Mesothelial cell of epicardium (in vitro differentiated cells): ENCODE measurements at places on chromosomes 7 and 10.
A peak's percentile ranks its signal among the peaks of the same experiment; 100 is the strongest.

DNA sequence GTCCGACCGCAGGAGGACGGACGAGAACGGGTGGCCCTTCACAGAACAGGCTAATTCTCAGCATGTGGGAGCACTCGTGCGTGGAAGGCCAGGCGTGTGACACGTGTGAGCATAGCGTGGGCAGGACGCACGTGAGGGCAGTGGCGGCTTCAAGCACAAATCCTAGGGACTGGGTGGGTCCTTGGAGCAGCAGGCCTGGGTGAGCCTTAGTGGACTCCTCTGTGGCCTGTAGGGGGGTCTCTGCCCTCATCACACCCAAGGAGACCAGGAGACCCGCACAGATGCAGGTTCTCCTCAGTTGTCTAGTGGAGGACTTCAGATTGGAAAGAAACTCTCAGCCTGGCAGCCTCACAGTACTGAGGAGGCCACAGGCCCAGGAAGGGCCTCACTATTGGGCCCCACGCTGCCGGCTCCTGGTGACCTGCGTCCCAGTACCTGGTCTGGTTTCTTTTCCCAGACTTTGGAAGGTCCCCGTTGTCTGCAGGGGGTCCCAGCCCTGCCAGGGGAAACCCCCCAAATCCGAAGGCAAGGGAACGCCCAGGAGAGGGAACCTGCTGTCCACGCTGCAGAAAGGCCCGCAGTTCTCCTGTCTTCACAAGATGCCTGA is 49.1 kb upstream of the FAM20C start:
- peaks cover 6% of the 10 kb centered on the region for H3K36me3 ChIP-seq
- H3K27me3 ChIP-seq: peaks cover 6% of the 10 kb centered on the region
- H3K27ac ChIP-seq: no peak overlapping the region
- no peaks in the 10 kb centered on the region for H3K4me1 ChIP-seq
- H3K4me3 ChIP-seq: no peak overlapping the region

- peaks cover 2% of the 10 kb centered on the region for H3K27me3 ChIP-seq
- no peak overlapping the region for H3K27ac ChIP-seq
- no peaks in the 10 kb centered on the region for H3K36me3 ChIP-seq
Measured at GRCh38 chr10:26556748-26557640, 118.9 kb downstream of the APBB1IP start.

DNA sequence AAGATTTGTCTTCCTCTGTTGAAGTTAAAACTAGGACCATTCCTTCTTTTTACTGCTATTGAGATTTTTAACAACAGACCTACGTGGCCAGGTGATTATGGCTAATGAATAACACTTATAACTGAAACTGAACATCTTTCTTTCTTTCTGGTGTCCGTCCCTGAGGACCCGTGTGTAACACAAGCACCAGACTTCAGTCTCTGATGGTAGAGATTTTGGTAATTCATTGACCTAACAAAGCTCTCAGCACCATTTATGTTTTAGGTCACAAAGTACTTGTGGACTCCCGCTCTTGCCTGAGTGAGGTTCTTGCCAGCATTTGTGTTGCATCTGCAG is 40.4 kb upstream of the TMEM229A start:
- peaks cover 7% of the 10 kb centered on the region for H3K4me1 ChIP-seq
- DNase-seq: no peak
- H3K27me3 ChIP-seq: no peaks in the 10 kb centered on the region
- no peak overlapping the region for H3K4me3 ChIP-seq

DNA sequence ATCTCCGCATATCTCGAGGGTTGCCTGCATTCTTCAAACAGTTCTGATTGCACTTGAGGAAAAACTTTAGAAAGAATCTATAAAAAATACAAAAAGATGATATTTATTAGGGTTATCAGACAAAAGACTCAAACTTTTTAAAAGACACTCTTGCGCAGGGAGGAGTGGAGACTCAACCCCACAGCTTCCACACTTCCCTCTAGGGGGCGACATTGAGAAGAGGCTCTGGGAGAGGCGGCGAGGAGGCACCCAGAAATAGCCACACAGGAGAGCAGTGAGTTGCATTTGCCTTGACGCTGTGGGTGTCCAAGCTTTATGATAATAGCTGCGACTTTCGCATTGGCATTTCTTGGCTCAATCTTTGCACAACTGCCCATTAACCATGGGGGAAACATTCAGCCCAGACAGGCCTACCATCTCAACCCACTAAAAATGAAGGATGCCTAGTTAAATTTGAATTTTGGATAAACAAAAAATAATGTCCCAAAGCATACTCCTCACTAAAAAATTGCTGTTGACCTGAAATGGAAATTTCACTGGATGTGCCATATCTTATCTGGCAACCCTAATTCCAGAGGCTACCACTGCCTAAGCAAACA is 86.2 kb downstream of the EBF3 start:
- H3K27me3 ChIP-seq: peaks cover 37% of the 10 kb centered on the region
- no peak overlapping the region for H3K4me3 ChIP-seq
- H3K27ac ChIP-seq: no peak overlapping the region
- H3K36me3 ChIP-seq: no peaks in the 10 kb centered on the region

DNA sequence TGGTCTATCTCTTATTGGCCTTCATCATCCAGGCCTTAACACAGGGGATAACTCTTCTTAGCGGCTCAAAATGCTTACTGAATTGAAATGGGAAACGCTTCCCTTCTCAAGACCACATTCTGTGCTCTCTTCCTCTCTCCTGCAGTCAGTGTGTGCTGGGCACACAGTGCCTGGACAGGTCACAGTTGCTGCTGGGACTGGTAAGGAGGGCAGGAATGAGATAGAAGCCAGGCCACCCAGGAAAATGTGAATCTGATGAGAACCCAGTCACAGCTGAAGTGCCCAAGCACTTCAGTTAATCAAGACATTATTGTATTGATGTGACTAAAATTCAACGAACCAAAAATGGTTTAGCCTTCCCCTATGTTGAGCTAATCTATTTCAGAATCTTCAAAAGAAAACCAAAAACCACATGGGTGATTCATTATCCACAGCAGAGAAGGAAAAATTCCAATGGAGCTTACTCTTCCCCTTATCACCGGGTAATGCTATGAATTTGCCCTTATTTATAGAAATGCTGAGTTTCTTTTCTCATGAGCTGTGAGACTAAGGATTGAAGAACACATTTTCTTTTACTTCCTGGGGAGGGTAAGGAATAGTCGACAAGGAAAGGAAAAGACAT is 41.2 kb upstream of the PLPP4 start:
- no peak overlapping the region for H3K4me3 ChIP-seq
- no peak for DNase-seq
- H3K4me1 ChIP-seq: no peaks in the 10 kb centered on the region
- no peak overlapping the region for H3K27ac ChIP-seq

GRCh38 chr10:13699216-13699615 is 112.5 kb downstream of the PRPF18 start:
- DNase-seq: no peak
- peaks cover 29% of the 10 kb centered on the region for H3K4me1 ChIP-seq
- H3K36me3 ChIP-seq: peaks cover 45% of the 10 kb centered on the region
- H3K27me3 ChIP-seq: no peaks in the 10 kb centered on the region

- no peak overlapping the region for H3K4me3 ChIP-seq
- H3K4me1 ChIP-seq: peaks cover 36% of the 10 kb centered on the region
- H3K36me3 ChIP-seq: no peaks in the 10 kb centered on the region
- no peaks in the 10 kb centered on the region for H3K27me3 ChIP-seq
Measured at GRCh38 chr7:121798896-121799295, 74.1 kb upstream of the PTPRZ1 start.

- H3K4me3 ChIP-seq: no peak overlapping the region
- H3K4me1 ChIP-seq: no peaks in the 10 kb centered on the region
- peaks cover 44% of the 10 kb centered on the region for H3K36me3 ChIP-seq
- H3K27ac ChIP-seq: no peak overlapping the region
- no peak for DNase-seq
Measured at GRCh38 chr10:100254191-100254590, 13.2 kb downstream of the CWF19L1 start.

GRCh38 chr7:114687238-114687637 is 234.7 kb upstream of the MDFIC start:
- no peaks in the 10 kb centered on the region for H3K36me3 ChIP-seq
- no peak for DNase-seq
- H3K27me3 ChIP-seq: no peaks in the 10 kb centered on the region
- peaks cover 12% of the 10 kb centered on the region for H3K4me1 ChIP-seq
- H3K4me3 ChIP-seq: no peak overlapping the region
- H3K27ac ChIP-seq: no peak overlapping the region

- no peaks in the 10 kb centered on the region for H3K36me3 ChIP-seq
- H3K4me3 ChIP-seq: no peak overlapping the region
- no peak for DNase-seq
Measured at GRCh38 chr7:37216156-37216852, 232.4 kb downstream of the ELMO1 start.

GRCh38 chr7:33554576-33554975 is 350.8 kb upstream of the BMPER start:
- no peak overlapping the region for H3K27ac ChIP-seq
- no peak overlapping the region for H3K4me3 ChIP-seq
- peaks cover 9% of the 10 kb centered on the region for H3K4me1 ChIP-seq
- no peaks in the 10 kb centered on the region for H3K27me3 ChIP-seq

DNA sequence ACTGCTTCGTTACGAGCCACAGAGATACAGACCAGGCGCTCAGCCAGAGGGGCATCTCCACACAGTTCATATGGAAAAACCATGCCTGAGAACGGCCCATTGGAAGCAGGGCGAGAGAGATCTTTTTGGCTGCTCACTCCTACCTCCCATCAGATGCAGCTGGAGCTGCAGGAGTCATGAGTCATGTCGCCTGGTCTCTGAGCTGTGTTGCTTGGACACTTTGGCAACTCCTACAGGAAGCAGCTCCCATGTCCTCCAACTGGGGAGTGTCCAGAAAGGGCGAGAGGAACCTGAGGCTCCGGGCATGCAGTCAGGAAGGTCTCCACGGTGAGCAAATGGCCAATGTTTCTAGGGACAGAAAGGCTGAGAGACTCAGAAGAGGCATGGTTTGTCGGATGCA is 24.9 kb downstream of the INSIG1 start:
- no peaks in the 10 kb centered on the region for H3K36me3 ChIP-seq
- H3K27me3 ChIP-seq: peaks cover 28% of the 10 kb centered on the region
- DNase-seq: no peak
- no peak overlapping the region for H3K27ac ChIP-seq

- H3K4me3 ChIP-seq: no peak overlapping the region
- H3K4me1 ChIP-seq: peaks cover 4% of the 10 kb centered on the region
- H3K27me3 ChIP-seq: no peaks in the 10 kb centered on the region
- no peak for DNase-seq
- no peak overlapping the region for H3K27ac ChIP-seq
Measured at GRCh38 chr7:20229646-20230500, 12.7 kb upstream of the MACC1 start.

- no peak for DNase-seq
- no peak overlapping the region for H3K4me3 ChIP-seq
- H3K27ac ChIP-seq: no peak overlapping the region
- no peaks in the 10 kb centered on the region for H3K36me3 ChIP-seq
- H3K27me3 ChIP-seq: peaks cover 48% of the 10 kb centered on the region
Measured at GRCh38 chr7:104807671-104808070, 206.3 kb upstream of the KMT2E start.

DNA sequence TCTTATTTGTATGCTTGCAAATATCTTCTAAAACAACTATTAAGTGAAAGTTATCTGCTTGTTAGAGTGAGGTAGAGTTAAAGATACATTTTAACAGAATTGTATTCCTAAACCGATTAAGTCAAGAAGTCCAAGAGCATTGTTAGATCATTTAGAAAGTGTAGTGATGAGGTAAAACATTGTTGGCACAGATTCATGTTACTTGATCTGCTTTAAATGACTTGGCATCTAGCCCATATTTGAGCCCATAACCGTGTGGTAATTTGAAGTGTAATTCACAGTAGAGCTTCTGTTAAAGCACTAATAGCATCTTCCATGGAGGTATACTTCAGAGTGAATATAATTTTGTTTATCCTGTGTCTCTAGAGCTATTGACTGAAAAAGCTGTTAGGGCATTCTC is 62.1 kb downstream of the PTEN start:
- no peak for DNase-seq
- no peak overlapping the region for H3K4me3 ChIP-seq
- no peaks in the 10 kb centered on the region for H3K27me3 ChIP-seq
- peaks cover 32% of the 10 kb centered on the region for H3K4me1 ChIP-seq
- H3K36me3 ChIP-seq: peaks cover 25% of the 10 kb centered on the region

GRCh38 chr10:113369365-113369694 is 183.5 kb upstream of the HABP2 start:
- no peak overlapping the region for H3K4me3 ChIP-seq
- no peaks in the 10 kb centered on the region for H3K27me3 ChIP-seq
- no peaks in the 10 kb centered on the region for H3K36me3 ChIP-seq
- DNase-seq: no peak

DNA sequence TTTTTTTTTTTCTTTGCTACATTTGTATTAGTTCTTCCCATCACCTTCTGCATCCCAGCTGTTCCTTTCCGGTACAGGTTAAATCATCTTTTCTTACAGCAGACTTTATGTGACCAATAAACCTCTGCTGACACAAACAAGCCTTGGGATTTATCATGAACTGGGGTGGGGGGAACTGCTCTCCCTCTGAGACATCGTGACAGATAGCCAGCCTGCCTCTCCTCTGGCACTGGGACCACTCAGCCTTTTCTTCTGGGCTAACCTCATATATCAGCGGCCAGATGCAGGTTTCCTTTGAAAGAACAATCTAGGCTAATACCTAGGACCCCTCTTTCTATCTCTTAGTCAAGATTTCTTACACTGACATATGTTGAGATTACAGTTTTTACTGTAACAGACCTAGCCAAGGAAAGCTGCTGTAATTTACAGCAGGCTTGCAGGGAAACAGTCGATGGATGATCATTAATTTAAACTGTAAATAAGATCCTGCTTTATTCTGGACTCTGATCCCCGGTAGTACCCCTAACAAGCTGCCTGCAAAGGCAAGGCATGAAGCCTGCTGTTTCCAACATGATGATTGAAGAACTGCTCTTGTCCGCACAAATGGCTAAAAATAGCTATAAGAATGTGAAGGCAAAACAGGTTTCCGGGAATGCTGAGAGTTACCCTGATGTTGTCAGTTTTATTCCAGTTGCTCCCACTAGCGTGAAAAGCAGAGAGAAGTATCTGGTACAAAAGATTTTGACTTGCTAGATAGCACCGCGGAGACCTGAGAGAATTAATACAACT is 338.7 kb downstream of the SORCS1 start:
- peak overlapping the region; percentile 73 for H3K27ac ChIP-seq
- H3K4me3 ChIP-seq: no peak overlapping the region
- no peak for DNase-seq
- H3K36me3 ChIP-seq: no peaks in the 10 kb centered on the region

- H3K4me1 ChIP-seq: peaks cover 26% of the 10 kb centered on the region
- peak; percentile 48 for DNase-seq
- peak overlapping the region; percentile 77 for H3K4me3 ChIP-seq
- no peaks in the 10 kb centered on the region for H3K36me3 ChIP-seq
- peaks cover 17% of the 10 kb centered on the region for H3K27me3 ChIP-seq
Measured at GRCh38 chr10:44864051-44864450, 47.1 kb upstream of the TMEM72 start.
